ENCODE measurements at places on chromosomes 3 and 15.

DNA sequence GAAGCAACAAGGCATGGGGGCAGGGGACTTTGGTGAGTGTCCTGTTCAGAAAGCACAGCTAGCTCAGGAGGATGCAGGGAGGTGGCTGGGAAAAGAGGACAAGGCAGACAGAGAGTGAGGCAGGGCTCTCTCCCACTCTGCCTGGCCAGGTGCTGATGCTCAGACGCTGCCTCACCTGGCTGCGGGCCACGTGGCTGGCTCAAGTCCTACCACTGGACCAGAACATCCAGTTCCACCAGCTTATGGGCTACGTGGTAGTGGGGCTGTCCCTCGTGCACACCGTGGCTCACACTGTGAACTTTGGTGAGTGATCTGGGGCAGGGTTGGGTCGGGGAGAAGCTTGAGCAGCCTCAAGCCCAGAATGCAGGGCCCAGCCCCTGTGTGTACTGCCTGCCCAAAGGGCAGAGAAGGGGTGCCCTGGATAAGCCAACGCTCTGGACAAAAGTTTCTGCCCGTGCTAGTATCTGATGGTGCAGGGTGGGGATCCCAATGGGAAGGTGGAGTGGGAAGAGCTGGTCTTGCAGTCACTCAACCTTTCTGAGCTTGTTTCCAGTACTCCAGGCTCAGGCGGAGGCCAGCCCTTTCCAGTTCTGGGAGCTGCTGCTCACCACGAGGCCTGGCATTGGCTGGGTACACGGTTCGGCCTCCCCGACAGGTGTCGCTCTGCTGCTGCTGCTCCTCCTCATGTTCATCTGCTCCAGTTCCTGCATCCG, 20.9 kb downstream of the NOX5 start:
- no peak for DNase-seq

DNA sequence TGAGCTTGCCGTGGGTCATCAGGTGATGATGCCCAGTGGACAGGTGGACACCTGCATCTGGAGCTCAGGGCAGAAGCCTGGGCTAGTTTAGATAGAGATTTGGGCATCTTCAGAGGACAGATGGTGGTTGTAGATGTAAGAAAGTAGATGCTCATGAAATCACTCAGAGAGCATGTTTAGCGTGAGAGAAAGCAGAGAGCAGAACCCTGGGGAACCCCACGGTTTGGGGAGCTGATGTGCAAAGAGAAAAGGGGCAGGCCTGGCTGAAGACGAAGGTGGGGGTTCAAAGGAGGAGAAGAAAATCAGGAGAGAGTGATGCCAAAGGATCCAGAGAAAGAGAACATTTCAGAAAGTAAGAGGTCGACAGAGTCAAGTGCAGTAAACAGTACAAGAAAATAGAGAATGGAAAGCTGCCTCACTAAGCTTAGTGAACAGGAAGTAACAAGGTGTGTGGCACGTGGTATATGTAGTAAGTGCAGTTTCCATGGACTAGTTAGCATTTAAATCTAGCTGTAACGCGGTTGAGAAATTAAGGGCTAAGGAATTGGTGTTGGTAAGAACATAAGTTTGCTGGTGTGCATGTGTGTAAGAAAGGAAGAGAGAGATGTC, 13.5 kb downstream of the TIGIT start:
- DNase-seq = peak; percentile 65

GRCh38 chr3:115019900-115020299, 127.2 kb downstream of the ZBTB20 start:
- no peak for DNase-seq

DNA sequence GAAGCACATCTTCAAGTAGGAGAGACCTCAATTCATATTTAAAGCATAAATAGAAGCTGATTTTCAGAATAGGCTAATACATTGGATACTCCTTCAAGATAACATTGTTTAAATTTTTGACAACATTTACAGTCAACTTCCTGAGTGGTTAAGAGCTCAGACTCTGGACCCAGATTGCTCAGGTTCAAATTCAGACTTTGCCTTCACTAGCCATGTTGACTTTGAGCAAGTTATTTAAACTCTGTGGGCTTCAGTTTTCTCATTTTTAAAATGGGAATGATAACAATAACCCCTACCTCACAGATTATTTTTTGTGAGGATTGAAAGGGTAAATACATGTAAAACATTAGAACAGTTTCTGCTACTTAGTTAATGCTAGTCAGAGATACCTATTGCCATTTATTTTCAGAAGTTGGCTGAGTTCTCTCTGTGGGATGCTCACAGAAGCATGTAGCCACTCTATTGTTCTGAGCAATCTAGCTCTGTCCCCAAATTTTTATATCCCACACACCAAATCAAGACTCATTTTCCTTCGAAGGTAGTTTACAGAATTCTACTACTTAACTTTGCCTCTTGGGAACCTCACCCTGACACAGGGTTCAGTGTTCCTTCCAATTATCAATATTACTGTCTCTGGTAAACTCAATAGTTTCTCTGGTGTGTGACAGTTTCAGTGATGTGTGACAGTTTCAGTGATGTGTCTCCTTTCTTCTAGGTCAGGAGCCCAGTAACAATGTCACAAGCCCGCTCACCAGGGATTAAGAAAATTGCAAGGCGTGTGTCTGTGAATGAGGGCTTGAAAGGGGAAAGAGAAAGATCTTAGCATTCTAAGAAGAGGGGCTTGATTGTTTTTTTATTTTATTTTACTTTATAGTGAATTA, 79.4 kb upstream of the OSTN start:
- DNase-seq = no peak

Data from CD4-positive, alpha-beta T cell treated with Interleukin-21 for 1 hour (primary cell).